ENCODE measurements at places on chromosomes 12 and 14. TPM values are rescaled to one million over a fixed set of nuclear protein-coding genes. Genes with fewer than 3 reads are reported as not detected.

DNA sequence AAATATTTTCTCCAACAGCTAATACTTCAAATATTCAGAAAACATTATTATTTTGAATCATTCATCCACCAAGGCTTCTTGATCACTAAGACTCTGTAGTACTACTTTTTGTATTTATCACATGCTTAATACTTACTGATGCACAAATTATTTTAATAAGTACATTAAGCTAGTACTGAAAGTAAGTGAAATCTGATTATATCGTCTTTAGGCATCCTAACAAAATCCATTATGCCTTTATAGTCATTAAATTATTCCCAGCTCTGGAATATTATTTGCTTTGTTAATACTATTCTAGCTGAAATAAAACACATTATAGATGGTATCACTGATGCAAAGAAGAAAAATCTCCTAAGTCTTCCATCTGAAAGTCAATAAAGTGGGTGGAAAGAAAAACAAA is 75.1 kb upstream of the TTC7B start:
- no peak for DNase-seq
- no peak overlapping the region for H3K4me3 ChIP-seq
- peaks cover 6% of the 10 kb centered on the region for H3K36me3 ChIP-seq
- H3K4me1 ChIP-seq = no peaks in the 10 kb centered on the region
- no peak overlapping the region for H3K27ac ChIP-seq

DNA sequence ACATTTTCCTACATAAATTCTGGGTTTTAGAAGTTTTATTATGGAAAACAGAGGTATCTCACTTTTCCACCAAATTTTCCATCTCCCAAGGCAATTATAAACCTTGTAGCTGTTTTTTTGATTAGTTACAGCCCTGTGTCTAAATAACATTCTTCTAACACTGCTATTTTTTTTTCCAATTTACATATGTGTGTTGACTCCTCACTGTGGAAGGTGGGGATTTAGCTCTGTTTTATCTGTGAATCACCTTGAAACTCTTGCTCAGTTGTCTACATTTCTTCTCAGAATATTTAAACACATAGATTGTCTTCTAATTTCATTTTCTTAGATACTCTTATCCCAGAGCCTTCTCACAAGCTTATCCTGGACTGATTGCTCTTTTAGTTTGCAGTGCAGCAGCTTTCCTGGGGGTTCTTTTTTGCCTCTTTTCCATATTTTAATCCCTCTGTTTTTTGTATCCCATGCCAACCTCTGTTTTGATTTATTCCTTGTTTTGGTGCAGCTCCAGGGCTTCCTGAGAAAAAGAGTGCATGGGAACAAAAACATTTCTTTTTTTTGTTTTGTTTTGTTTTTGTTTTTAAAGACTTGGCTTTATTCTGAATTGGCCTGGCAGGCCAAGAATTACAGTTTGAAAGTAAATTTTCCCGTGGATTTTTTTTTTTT is 36.7 kb downstream of the TBC1D15 start:
- H3K4me1 ChIP-seq = no peaks in the 10 kb centered on the region
- no peak overlapping the region for H3K27ac ChIP-seq
- DNase-seq = no peak
- H3K27me3 ChIP-seq = no peaks in the 10 kb centered on the region
- peaks cover 45% of the 10 kb centered on the region for H3K36me3 ChIP-seq
- no peak overlapping the region for H3K4me3 ChIP-seq

- no peak overlapping the region for H3K4me3 ChIP-seq
- no peak for DNase-seq
- H3K36me3 ChIP-seq = no peaks in the 10 kb centered on the region
- peaks cover 4% of the 10 kb centered on the region for H3K27me3 ChIP-seq
Measured at GRCh38 chr12:118842866-118843265, 138.5 kb upstream of the SRRM4 start.

GRCh38 chr12:11075642-11076041 is 13.5 kb upstream of the TAS2R46 start:
- no peak overlapping the region for H3K27ac ChIP-seq
- H3K4me3 ChIP-seq = no peak overlapping the region
- no peak for DNase-seq
- H3K27me3 ChIP-seq = no peaks in the 10 kb centered on the region
- no peaks in the 10 kb centered on the region for H3K36me3 ChIP-seq

GRCh38 chr12:90915353-90915752 is 39.6 kb downstream of the CCER1 start:
- no peaks in the 10 kb centered on the region for H3K27me3 ChIP-seq
- no peaks in the 10 kb centered on the region for H3K4me1 ChIP-seq
- H3K27ac ChIP-seq = no peak overlapping the region
- no peak for DNase-seq

DNA sequence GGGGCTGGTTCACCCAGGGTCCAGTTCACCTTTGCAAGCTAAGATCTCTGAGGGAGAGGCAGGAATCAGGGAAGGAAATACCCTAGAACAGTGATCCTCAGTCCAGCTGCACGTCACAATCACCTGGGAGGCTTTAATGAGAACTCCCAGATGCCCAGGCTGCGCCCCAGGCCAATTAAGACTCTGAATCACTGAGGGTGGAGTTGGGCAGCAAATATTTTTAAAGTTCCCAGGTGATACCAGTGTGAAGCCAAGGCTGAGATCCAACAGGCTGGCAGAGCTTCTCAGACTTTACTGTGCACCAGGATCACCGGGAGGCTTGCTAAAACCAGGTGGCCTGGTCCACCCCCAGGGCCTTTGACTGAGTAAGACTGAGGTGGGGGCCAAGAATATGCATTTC is 23.8 kb downstream of the MYL2 start:
- peaks cover 18% of the 10 kb centered on the region for H3K27me3 ChIP-seq
- no peak for DNase-seq
- no peak overlapping the region for H3K27ac ChIP-seq
- no peaks in the 10 kb centered on the region for H3K4me1 ChIP-seq
- H3K36me3 ChIP-seq = no peaks in the 10 kb centered on the region
- H3K4me3 ChIP-seq = no peak overlapping the region

DNA sequence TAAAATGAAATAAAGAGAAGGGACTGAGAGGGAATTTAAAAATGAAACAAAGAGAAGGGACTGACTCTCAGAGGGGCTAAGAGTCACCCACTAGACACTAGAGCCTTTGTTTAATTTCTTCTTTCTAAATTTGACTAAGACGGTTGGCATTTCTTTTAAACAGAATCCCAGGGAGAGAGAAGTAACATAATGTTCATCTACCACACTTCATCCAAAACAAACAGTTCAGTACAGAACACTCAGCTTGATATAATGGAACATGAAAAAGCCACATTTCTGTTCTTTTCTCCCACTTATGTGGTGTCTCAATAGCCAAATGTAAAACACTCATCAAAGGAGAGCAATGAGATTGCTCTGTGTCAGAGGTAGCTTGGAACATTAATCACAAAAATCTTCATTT is 10.1 kb upstream of the NT5DC3 start:
- H3K4me3 ChIP-seq = no peak overlapping the region
- no peak overlapping the region for H3K27ac ChIP-seq
- H3K4me1 ChIP-seq = no peaks in the 10 kb centered on the region
- H3K27me3 ChIP-seq = no peaks in the 10 kb centered on the region

- no peak for DNase-seq
- no peaks in the 10 kb centered on the region for H3K27me3 ChIP-seq
- no peak overlapping the region for H3K27ac ChIP-seq
- no peaks in the 10 kb centered on the region for H3K36me3 ChIP-seq
- no peaks in the 10 kb centered on the region for H3K4me1 ChIP-seq
Measured at GRCh38 chr14:78202976-78203375, 32.8 kb downstream of the NRXN3 start.

DNA sequence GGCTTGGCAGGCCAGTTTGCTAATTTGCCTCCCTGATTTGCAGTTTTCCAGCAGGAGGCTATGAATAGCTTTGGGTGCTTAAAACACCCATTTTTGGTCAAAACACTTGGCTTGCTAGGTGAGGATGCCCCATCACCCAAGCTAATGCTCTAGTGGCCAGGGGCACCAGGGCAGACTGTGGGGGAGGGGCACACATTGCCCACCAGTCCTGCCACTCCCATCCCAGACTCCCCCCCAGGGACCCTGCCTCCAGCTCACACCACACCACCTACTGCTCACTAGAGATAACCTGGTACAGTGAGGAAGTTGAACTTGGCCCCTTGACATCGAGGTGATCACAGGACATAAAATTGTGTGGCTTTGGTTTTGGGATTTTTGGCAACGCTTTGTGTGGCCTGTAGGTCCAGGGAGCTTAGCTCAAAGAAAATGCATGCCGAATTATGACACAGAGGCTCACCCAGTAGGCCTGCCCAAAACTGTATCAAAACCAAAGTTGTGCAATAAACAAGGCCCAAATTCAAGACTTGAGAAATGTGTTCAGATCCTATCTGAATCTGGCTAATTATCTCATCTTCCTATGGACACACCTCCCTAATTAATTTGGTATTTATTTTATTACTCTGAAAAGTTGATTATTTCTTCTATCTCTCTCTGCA is 4.3 kb downstream of the NUAK1 start:
- H3K27me3 ChIP-seq = peaks cover 12% of the 10 kb centered on the region
- peaks cover 35% of the 10 kb centered on the region for H3K4me1 ChIP-seq
- peak overlapping the region; percentile 83 for H3K27ac ChIP-seq
- no peaks in the 10 kb centered on the region for H3K36me3 ChIP-seq
- DNase-seq = no peak
- peak overlapping the region; percentile 66 for H3K4me3 ChIP-seq

GRCh38 chr12:74794522-74794921 is 256.9 kb downstream of the ATXN7L3B start:
- H3K36me3 ChIP-seq = no peaks in the 10 kb centered on the region
- DNase-seq = no peak
- H3K27me3 ChIP-seq = no peaks in the 10 kb centered on the region
- no peaks in the 10 kb centered on the region for H3K4me1 ChIP-seq

DNA sequence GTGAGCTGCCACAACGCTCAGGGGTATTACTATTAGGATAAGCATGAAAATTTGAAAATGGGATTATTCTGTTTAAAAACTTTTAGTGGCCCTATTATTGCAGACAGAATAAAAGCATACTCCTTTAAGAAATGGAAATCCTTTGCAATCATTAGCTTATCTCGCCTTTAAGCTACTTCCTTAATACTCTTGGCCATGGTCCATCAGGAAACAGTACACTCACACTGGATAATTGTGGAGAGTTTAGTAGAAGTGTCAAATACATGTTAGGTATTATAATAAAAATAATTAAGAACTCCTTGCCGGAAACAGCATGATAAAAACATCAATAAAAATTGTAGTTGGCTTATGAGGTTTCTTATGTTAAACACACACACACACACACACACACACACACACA is 100.4 kb upstream of the PPFIA2 start:
- no peaks in the 10 kb centered on the region for H3K27me3 ChIP-seq

DNA sequence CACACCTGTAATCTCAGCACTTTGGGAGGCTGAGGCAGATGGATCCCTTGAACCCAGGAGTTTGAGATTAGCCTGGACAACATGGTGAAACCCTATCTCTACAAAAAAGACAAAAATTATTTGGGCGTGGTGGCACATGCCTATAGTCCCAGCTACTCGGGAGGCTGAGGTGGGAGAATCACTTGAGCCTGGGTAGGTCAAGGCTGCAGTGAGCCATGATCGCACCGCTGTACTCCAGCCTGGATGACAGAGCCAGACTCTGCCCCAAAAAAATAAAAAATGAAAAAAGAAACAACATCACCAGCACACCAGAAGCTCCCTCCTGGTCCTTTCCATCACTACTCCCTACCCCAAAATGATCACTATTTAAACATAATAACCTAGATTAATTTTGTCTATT is 2.6 kb downstream of the VEZT start:
- H3K36me3 ChIP-seq = peaks cover 2% of the 10 kb centered on the region
- H3K4me3 ChIP-seq = no peak overlapping the region
- H3K27me3 ChIP-seq = no peaks in the 10 kb centered on the region
- no peaks in the 10 kb centered on the region for H3K4me1 ChIP-seq

- H3K27me3 ChIP-seq = no peaks in the 10 kb centered on the region
- no peak overlapping the region for H3K4me3 ChIP-seq
- H3K4me1 ChIP-seq = peaks cover 26% of the 10 kb centered on the region
Measured at GRCh38 chr12:57342207-57342691, 88.6 kb downstream of the R3HDM2 start.

- H3K4me1 ChIP-seq = no peaks in the 10 kb centered on the region
- H3K27me3 ChIP-seq = no peaks in the 10 kb centered on the region
- no peak for DNase-seq
Measured at GRCh38 chr12:59118356-59118755, 198.1 kb upstream of the LRIG3 start.

DNA sequence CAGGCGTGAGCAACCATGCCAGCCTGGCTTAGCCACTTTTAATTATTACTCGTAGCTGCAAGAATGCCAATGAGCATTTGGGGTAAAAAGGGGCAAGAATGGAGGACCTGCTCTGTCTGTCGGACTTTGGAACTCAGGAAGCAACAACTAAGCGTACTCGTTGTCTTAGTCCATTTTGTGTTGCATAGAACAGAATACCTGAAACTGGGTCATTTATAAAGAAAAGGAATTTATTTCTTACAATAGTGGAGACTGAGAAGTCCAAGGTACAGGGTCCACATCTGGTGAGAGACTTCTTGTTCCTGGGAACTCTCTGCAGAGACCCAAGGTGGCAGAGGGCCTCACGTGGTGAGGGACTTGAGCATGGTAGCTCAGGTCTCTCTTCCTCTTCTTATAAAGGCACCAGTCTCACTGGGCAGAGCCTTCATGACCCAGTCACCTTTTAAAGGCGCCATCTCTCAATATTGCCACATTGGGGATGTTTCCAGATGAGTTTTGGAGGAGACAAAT is 29.2 kb downstream of the SLC35E3 start:
- no peak overlapping the region for H3K27ac ChIP-seq
- no peaks in the 10 kb centered on the region for H3K4me1 ChIP-seq
- H3K36me3 ChIP-seq = no peaks in the 10 kb centered on the region
- no peak overlapping the region for H3K4me3 ChIP-seq
- no peak for DNase-seq

GRCh38 chr12:113200021-113200797 is 14.7 kb downstream of the RITA1 start:
- no peak overlapping the region for H3K4me3 ChIP-seq
- no peaks in the 10 kb centered on the region for H3K36me3 ChIP-seq
- H3K4me1 ChIP-seq = peaks cover 12% of the 10 kb centered on the region
- H3K27me3 ChIP-seq = no peaks in the 10 kb centered on the region
- H3K27ac ChIP-seq = no peak overlapping the region

GRCh38 chr12:67790660-67791059 is 142.1 kb downstream of the DYRK2 start:
- H3K27me3 ChIP-seq = no peaks in the 10 kb centered on the region
- no peak overlapping the region for H3K4me3 ChIP-seq
- no peak overlapping the region for H3K27ac ChIP-seq

DNA sequence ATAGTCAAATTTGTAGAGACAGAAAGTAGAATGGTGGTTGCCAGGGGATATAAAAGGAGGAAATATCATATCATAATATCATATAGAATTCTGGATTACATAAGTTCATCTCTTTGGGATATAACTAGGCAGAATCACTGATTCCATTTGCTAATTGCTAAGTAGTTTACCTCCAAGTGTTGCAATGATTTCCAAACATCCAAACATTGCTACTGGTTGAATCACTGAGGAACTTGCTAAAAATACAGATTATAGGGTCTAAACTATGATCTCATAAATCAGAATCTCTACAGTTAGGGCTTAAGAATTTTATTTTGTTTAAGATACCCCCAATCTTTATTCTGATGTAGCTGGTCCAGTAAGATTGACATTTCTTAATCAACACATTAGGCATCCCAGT is 16.1 kb upstream of the TAS2R42 start:
- H3K27ac ChIP-seq = no peak overlapping the region
- DNase-seq = no peak
- no peak overlapping the region for H3K4me3 ChIP-seq
- no peaks in the 10 kb centered on the region for H3K4me1 ChIP-seq
- no peaks in the 10 kb centered on the region for H3K27me3 ChIP-seq

The CMA1 gene
- total RNA-seq = 1.4 TPM

The LRRC43 gene
- total RNA-seq = not detected

The SSTR1 gene
- total RNA-seq = 9.2 TPM

The KLRC1 gene
- 2.5 TPM for total RNA-seq

The GLIPR1L1 gene
- total RNA-seq = not detected
